ENCODE measurements at places on chromosomes 6 and 20.

- no peak for DNase-seq
These were observed 118.1 kb downstream of the TRDN start for GRCh38 chr6:123518441-123519188.

- no peak for DNase-seq
These were observed 723 bp upstream of the SNPH start for GRCh38 chr20:1265226-1265915.

DNA sequence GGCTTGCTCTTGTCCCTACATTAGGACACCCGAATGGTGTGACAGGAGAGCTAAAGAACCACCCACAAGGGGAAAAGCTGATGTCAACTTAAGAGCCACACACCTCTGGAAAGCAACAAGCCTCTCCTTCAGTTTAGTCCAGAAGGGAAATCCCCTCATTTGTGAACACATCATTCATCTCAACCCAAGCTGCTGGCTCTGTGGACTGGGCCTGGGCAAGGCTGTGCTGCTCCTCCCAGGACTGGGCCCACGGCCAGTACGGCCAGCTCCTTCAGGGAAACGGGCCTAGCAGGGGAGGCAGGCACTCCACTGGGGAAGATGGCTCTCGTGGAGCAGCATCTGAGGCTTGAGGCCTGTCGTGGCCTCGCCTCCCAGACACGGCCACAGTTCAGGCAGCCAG, 12.8 kb upstream of the SLC4A11 start:
- no peak for DNase-seq

DNA sequence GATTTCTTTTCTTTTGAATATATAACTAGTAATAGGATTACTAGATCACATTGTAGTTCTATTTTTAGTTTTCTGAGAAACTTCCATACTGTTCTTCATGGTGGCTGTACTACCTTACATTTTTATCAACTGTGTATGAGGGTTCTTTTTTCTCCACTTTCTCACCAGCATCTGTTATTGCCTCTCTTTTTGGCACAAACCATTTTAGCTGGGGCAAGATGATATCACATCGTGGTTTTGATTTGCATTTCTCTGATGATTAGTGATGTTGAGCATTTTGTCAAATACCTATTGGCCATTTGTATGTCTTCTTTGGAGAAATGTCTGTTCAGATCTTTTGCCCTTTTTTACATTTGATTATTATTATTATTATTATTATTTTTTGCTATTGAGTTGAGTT, 86.1 kb upstream of the TCF21 start:
- DNase-seq, result no peak

DNA sequence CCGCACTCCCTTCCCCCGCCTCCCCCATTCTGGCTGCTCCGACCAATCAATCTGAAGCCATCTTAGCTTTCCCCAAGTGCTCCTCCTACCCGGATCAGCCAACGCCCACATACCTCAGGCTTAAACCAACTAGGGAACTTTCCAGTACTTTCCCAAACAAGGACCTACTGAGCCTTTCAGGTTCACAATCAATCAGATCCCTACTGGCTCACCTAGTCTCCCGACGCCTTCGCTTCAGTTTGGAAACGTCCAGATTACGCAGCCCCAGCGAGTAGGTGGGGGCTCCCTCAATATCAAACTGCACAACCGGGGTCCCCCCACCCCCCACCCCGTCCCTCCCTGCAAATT, 432 bp downstream of the HSPA1L start:
- DNase-seq, result peak; percentile 98

DNA sequence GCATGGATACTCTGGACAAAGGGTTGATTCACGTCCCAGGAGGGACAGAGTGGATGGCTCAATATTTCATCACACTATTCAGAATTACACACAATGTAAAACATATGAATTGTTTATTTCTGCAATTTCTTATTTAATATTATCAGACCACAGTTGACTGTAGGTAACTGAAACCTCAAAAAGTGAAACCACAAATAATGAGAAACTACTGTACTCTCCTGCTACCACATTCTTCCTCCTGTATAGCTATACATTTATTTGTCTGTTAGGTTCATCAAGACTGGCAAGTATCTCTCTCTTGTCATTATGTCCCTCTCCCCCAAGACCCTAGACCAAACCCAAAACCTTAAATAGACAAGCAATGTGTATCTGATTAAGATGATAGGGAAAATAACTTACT, 60.0 kb downstream of the SYCP2 start:
- DNase-seq, result no peak

DNA sequence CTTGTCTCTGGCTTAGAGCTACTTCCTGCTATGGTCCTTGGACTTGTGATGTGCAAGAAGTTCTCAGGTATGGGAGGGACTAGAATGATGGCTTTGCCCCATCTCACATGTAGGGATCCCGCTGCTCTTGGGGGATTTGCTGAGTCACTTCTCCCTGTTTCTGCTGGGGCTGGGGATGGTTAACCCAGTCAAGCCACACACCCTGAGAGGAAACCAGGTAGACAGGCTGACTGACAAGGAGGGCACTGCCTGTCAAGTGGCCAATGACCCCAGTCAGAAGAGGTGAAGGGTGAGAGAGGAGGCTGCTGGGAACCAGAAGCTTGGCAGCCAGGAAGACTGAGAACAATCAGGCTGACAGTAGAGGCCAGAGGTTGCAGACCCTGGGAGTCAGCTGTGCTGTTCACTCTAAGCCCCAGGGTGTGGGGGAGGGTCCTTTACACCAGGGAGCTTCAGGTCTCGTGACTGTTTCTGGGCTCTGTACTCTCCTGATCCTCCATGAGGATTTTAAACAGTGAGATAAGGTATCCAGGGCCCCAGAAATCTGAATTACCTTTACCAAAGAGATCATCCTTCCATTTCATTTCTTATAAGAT, 34.6 kb downstream of the HLA-F start:
- DNase-seq, result no peak

DNA sequence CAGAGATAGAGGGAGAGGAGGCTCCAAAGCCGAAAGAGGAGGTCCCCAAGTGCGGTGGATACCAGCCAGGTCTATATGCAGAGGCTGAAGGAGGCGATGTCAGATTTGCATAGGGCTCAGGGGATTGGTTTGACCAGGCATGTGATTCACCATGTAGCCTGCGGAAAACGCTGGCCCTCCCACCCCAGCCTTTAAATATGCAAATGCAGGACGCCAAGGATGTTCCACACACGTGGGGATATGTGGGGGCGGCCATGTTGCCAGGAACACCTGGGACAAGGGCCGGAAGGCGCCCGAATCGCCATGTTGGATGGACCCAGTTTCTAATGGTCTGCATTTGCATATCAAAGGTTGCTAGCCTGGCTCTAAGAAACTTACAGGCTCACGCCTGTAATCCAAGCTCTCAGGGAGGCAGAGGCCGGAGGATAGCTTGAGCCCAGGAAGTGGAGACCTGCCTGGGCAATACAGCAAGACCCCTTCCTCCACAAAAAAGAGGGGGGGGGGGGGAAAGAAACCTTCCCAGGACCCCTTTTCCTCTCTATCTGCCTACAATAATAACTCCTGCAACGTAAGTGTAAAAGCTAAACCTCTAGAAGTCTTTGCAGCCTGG, 110.5 kb downstream of the TULP4 start:
- DNase-seq, result no peak

DNA sequence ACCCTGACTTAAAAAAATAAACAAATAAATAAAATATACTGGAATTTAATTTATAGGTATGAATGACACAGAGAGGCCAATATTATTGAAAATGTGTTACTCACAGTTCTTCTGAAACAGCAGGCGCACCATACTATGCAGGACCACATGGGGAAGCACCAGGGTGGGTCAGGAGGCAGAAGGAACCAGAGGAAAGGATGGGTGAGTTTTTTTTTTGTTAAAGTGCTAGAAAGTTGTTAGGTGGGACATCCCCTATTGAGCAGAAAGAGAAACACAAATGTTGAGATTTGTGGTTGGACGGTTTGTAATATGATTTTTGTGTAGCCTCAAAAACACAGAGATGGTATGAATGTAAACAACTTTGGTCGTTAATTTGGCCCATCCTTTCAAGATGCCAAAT, 26.0 kb downstream of the PTPRA start:
- DNase-seq, result no peak

DNA sequence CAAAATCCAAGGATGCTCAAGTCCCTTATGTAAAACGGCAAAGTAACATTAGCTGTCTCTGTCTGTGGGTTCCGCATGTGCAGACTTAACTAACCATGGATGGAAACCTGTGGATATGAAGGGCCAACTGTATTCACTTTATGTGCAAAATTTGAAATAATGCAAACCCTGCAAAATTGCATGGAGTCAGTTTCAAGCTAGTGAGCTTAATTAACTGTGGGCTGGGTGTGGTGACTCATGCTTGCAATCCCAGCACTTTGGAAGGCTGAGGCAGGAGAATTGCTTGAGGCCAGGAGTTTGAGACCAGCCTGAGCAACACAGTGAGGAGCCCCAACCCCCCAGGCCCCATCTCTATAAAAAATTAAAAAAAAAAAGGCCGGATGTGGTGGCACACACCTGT, 81.4 kb downstream of the ANKS1A start:
- no peak for DNase-seq

GRCh38 chr6:27562027-27562410, 89.1 kb upstream of the ZNF184 start:
- DNase-seq, result no peak

- no peak for DNase-seq
These were observed 230.8 kb downstream of the EYA2 start for GRCh38 chr20:47125508-47125757.

- DNase-seq, result no peak
These were observed 35.4 kb downstream of the PIM1 start for GRCh38 chr6:37205175-37205996.

- DNase-seq, result no peak
These were observed 256.9 kb downstream of the ERMARD start for GRCh38 chr6:170008294-170008785.

GRCh38 chr20:61230-61629, 26.2 kb upstream of the DEFB125 start:
- no peak for DNase-seq

DNA sequence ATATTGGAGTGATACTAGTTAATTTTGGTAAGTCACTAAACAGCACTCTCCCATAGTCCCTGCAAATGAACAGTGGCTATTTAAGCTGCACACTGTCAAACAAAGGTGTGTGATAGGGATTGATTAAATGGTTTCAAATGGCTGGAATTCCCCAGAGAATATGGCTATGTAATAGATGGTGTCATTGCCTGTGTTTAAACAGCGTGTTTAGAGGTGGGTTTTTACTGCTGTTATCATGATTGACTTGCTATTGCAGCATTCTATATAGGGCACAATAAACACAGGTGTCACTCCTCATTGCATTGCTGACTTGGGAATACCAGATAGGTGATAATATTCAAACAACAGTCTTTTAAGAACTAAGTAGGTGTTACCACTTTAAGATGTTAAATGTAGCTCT, 171.7 kb upstream of the MAN1A1 start:
- DNase-seq, result no peak

GRCh38 chr20:58048096-58048702, 180.3 kb downstream of the ANKRD60 start:
- DNase-seq, result peak; percentile 62

DNA sequence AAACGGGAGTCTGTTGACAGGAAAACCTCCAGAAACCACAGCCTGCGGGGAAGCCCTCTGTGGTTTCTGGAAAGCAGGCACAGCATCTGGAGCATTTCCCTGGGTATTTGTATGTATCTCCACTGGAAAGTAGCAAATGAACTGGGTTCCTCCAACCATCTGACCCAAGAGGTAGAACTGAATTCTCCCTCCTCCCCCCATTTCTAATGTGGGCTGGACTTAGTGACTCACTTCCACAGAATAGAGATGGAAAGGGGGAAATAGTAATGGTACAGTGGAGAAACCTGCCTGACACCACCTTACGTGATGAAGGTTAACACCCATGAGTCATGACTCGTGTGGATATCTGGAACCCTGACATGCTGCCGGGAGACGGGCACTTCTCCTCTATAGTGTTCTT, 51.9 kb upstream of the XRN2 start:
- no peak for DNase-seq

GRCh38 chr6:42013134-42013516, 37.2 kb upstream of the TAF8 start:
- no peak for DNase-seq

- DNase-seq, result no peak
These were observed 51.5 kb upstream of the TMEM170B start for GRCh38 chr6:11486051-11486450.

- no peak for DNase-seq
These were observed at the start of gene TIAM2 for GRCh38 chr6:154995254-154996015. TSS of gene TIAM2 (plus strand) at chr6:154995315. CDS start at chr6:155129224, 133,909 bp downstream.

- no peak for DNase-seq
These were observed 89.7 kb downstream of the SMOC2 start for GRCh38 chr6:168530653-168531071.

DNA sequence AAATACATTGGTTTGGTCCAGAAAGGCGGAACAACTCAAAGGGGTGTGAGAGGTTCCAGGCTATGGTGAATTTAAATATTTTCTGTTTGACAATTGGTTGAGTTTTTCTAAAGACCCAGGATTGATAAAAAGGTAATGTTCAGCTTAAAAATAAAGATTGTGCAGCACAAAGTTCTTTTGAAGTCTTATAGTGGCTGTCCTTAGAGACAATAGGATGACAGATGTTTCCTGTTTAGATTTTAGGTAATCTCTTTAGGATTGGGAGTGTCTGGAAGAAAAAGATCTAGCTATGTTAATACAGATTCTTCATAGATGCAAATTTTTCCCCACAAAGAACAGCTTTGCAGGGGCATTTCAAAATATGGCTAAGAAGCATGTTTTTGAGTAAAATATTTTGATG, 119.7 kb downstream of the GRIK2 start:
- DNase-seq, result no peak

GRCh38 chr20:19271879-19272651, 59.6 kb downstream of the SLC24A3 start:
- DNase-seq, result no peak

DNA sequence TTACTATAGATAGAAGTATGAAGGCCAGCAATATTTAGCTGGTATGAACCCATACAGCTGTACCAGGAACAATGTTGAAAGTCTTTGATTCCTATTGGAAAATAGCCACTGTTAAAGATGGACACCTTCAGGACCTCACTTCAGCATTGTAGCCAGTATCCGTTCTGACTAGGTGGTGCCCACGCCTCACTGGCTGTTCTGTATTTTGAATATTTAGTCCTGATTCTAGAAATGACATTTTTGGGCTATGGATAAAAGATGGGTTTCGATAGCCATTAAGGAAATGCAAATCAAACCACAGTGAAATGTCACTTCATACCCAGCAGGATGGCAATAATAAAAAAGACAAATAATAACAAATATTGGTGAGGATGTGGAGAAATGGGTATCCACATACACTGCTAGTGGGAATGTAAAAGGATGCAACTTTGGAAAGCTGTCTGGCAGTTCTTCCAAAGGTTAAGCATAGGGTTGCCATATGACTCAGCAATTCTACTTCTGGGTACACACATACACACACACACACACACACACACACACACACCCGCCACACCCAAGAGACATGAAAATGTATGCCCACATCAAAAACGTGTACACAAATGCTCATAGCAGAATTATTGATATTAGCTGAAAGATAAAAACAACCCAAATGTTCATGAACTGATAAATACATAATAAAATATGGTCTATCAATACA, 56.8 kb downstream of the UTRN start:
- DNase-seq, result no peak

Data from HFF-Myc (cell line).